ENCODE measurements at places on chromosomes 1 and 21.

DNA sequence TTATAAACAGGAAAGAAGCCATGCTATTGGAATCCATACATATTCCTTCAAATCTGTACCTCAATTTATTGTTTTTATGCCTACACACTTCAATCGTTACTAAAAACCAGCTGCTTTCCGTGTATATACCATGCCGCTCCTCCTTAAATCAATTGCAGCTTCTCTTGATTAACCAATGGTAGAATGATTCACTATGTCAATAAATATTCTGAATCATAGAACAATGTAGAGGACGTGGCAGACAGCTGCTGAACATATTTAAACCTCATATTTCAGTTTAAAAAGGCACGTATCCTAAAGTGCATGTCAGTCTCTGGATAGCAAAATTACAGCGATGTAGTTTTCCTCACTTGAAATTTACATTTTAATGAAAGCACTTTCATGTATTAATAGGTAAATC lies 100.4 kb downstream of the MRPL39 start:
- DNase-seq = no peak

DNA sequence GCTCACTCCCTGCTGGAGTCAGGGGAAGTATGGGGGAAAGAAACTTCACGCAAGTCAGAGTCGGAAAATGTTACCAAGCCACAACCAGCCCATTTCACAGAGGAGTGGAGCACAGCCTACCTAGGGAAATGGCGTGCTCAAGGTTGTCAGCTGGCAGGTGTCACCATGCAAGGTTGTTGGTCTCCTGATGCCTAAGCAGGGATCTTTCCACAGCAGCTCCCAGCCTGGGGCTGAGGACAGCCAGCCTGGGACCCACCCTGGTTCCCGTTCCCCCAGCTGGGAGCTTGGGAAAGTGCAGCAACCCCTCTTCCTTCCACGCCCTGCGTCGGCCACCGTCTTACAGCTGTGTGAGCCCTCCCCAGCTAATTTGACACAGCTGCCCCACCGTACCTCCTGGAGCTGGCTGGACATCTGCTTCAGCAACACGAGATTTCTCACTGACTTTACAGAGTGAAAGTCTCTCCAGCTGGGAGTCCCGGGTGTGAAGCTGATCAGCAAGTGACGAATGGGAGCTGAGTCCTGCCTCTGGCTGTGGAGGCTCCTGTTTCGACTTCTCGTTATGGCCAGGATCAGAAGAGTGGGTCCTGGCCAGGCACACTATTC lies 224.6 kb upstream of the RAB4A start:
- DNase-seq = no peak

DNA sequence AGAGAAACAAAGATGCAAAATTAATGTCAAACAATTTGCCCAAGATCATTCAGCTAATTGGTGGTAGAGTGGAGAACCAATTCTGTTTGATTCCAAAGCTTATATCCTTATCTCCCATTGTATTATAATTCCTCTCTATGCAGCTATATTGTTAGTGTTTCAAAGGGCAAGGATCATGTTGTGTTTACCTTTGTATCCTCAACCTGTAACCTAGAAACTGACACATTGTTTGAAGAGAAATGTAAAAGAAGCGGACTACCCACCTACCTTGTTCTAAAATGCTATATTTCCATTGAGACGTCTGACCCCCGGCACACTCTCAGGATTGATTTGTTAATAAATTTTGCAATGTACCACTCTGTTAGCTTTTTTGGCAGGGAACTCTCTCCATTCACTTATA lies 9.3 kb downstream of the RAVER2 start:
- DNase-seq = no peak

DNA sequence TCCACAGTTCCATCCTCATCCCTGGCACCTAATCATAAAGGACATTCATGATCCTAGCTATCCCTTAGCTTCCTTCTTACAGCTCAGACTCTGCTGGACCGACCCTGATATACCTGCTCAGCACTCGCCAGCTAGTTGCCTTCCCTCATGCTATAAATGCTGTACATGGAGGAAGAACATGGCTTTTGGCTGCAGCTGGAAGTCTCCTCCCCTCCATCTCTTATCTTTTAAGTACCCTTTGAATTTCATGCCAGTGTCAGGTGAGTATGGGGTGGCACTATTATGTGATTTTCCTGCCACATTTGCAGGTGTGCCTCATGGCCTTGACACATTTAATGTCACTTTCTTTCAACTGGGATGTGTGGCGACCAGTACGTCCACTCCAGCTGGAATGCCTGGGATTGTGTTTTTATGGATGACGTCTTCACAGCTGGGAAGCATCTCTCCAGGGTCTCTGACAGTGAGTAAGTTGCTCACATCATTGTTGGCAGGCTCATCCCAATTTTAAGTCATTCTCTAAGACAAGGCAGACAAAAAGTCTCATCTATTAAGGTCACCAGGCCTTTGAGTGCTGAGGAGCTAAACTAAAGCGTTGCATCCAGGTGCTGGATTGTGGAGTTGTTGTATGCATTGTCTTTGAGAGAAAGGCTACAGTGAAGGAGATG lies 43.4 kb downstream of the RUNX1 start:
- no peak for DNase-seq

DNA sequence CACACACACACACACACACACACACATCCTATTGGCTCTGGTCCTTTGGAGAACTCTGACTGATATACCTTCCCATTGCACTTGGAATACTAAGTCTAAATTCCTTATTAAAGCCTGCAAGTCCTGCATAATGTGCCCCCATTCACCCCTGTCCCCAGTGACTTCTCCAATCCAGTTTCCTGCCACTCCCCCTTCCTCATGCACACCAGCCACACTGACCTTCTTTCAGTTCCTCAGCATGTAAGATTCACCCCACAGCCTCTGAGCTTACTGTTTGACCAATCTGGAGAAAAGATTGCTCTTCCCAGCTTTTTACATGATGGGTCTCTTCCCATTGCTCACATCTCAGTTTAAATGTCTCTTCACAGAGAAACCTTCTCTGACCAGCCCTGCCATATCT lies 146.6 kb downstream of the TBX15 start:
- no peak for DNase-seq

GRCh38 chr1:24416666-24417391 lies 1.2 kb downstream of the NIPAL3 start:
- DNase-seq = peak; percentile 53

GRCh38 chr21:45080232-45080631 lies 5.9 kb downstream of the ADARB1 start:
- no peak for DNase-seq

DNA sequence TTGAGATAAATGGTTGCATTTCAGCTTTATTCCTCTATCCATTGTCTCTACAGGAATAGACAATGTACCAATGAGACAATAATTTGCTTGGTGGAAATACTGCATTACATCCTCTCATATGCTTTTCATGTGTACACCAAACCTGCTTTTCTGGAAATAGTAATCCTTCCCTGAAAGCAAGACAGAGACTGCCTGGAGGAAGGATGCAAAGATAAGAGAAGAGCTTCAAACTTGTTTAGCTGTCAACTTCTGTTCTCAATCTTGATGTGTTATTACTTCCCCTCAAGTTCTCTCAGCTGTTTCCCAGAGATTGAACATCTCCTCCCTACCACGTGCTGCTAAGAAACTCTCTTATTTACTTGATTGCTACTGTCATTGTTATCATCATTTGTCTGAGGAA lies 1125.4 kb upstream of the TMPRSS15 start:
- DNase-seq = peak; percentile 56

DNA sequence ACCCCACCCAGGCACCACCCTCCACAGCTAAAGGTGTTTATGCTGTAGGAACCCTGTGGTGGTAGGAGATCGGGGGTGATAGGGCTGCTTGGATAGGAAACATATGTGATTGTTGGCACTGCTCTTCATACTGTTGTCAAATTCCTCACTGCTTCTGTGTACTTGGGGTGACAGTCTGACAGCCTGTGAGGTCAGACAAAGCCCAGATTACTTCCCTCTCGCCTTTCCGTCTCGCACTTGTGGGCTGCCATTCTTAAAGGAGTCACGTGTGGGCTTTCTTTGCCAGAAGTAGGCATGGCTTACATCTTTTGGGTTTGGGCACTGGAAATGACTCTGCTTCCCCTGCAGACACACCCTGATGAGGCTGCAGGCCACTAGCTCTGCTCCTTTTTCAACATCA lies 363.8 kb downstream of the DISC1 start:
- no peak for DNase-seq

DNA sequence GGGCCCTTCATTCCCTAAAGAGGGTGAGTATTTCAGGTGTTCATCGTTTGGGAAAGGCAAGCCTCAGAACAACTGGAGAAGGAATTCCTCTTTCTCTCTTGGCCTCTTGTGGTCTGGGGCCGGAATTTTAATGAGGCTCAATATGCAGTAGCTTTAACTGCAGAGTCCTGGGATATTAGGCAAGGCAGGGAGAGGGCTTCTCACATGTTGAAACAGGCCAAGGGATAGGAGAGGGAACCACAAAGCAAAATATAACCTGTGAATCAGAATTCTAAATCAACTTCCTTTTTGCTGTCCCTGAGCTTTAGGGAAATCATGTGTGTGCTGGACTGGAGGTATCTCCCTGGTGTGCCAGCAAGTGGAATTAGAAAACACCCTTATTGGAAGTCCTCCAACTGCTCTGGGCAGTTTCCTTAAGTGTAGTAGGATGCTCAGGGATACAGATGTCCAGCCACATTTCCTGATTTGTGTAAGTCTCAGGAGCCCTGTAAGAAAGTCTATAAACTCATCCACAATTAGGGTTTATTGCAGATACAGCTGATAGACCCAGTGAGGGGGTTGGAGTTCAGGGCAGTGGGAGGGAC lies 215.8 kb upstream of the ZRANB2 start:
- no peak for DNase-seq

- DNase-seq = no peak
Measured at GRCh38 chr1:214843281-214843680, 239.3 kb upstream of the KCNK2 start.

GRCh38 chr1:10856863-10857598 lies 60.6 kb upstream of the CASZ1 start:
- no peak for DNase-seq

- no peak for DNase-seq
Measured at GRCh38 chr1:205986861-205987260, 16.3 kb downstream of the RAB7B start.

DNA sequence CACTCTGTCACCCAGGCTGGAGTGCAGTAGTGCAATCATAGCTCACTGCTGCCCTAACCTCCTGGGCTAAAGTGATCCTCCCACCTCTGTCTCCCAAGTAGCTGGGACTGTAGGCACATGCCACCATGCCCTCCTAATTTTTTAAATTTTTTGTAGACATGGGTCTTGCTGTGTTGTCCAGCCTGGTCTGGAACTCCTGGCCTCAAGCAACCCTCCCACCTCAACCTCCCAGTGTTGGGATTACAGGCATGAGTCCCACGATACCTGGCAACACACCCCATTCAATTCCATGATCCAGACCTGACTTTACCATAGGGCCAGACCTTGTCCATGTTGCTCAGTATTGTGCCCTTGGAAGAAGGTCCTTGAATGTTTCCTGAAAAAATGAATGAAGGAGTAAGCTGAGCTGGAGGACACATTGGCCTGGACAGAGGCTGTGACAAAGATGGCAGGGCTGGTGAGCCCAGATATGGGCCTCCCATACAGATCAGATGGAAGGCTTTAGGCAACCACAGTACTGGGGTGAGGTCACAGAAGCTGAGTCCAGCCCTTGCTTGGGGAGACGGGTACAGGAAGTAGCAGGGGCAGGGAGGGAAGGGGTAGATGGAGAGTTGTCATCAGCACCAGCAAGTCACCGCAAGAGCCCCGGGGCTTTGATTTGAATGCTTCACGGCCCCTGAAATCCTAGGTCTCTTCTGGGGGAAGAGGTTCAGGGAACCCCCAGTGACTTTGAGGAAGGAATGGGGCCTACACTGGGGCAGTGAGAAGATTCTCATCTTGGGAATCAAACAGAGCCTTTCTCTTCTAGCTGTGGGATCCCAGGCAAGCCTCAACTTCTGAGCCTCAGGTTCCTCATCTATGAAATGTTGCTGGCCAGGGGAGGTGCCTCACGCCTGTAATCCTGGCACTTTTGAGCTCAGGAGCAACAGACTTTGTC lies 40.1 kb upstream of the DMBX1 start:
- DNase-seq = no peak

DNA sequence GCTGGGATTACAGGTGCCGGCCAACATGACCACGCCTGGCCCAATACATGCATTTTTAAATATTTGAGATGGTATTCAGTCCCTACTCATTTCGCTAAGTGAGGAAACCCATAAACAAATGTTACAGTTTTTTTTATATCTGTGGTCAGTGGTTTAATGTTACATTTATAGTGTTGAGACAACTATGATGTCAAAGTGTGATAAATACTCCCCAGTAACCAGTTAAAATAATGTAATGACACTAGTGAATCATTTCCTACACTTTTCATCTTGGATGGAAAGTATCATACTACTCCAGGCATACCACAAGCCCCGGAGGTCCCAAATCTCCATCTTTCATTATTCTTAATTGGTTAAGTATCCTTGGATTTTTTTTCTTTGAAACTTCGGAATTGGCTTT lies 87.5 kb upstream of the KIF26B start:
- DNase-seq = no peak

GRCh38 chr1:27752360-27752759 lies 20.7 kb upstream of the STX12 start:
- DNase-seq = no peak

- DNase-seq = no peak
Measured at GRCh38 chr1:100323419-100324106, 28.7 kb upstream of the CDC14A start.

DNA sequence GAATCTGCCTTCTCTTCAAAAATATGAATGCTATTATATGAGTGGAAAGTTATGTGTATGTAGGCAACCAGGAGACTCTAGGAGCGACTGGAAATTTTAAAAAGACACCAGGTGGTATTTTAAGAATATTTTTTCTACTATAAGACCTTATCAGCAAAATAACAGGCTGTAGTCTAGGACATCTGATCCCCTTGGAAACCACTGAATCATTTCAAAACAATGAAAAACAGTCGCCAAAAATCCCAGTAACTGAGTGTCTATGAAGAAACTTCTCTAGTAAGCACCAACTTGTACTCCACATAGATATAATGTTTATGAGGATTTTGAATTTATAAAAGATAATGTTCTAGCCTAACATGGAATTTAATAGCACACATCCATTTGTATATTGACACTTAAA lies 358.5 kb downstream of the GPATCH2 start:
- no peak for DNase-seq

DNA sequence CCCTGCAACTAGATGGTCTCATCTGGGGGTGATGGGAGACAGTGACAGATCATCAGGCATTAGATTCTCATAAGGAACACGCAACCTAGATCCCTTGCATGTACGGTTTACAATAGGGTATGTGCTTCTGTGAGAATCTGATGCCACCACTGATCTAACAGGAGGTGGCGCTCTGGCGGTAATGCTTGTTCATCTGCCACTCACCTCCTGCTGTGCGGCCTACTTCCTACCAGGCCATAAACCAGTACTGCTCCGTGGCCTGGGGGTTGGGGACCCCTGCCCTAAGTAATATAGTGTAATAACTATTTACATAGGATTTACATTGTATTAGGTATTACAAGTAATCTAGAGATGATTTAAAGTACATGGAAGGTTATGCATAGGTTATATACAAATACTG lies 134.9 kb downstream of the CLEC20A start:
- DNase-seq = no peak

- DNase-seq = no peak
Measured at GRCh38 chr1:21254335-21254951, 35.8 kb downstream of the ECE1 start.

Data from CMK (cell line).